ENCODE measurements at places on chromosomes 3 and 15. TPM values are rescaled to one million over a fixed set of nuclear protein-coding genes. Genes with fewer than 3 reads are reported as not detected.

DNA sequence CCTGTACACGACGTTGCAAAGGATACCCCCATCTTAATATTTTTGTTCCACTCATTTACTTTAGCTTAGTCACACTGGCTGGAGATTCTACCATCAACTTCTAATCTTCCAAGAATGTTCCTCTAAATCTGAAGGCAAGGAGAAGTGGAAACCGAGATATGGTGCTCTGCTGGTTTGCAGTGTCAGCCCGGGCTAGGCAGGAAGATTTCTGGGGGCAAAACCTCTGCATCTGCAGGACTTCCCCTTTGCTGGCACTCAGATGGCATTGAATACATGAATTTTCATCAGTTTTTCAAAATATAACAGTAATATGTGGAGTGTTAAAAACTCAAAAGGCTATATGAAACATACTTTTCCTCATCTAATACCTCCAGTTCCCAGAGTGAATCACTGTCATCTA, 240.4 kb downstream of the RPLP1 start:
- no peak for DNase-seq

- DNase-seq = no peak
Measured at GRCh38 chr15:79743032-79743431, 153.8 kb downstream of the MTHFS start.

- no peak for DNase-seq
Measured at GRCh38 chr3:107103786-107104185, 273.5 kb upstream of the CCDC54 start.

Gene CALML4
- 12.8 TPM for total RNA-seq

- no peak for DNase-seq
Measured at GRCh38 chr15:57861034-57861638, 154.6 kb downstream of the POLR2M start.

DNA sequence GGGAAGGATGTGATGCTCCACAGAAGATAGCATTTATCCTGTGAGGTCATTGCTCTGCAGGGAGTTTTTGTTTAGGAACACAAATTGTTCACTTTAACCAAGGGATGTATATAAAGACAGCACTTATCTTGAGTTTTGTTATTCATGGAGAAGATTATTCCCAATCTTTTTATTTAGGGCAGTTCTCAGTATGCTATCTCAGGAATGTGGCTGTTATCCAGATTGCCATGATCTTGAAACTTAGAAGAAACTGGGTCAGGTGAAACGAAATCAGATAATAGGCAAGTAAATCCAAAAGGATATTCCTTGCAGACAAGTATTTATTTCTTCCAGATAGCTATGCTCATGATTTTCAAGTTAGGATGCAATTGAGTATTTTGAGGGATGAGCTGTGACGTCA, 19.3 kb upstream of the TMEM42 start:
- DNase-seq = no peak

DNA sequence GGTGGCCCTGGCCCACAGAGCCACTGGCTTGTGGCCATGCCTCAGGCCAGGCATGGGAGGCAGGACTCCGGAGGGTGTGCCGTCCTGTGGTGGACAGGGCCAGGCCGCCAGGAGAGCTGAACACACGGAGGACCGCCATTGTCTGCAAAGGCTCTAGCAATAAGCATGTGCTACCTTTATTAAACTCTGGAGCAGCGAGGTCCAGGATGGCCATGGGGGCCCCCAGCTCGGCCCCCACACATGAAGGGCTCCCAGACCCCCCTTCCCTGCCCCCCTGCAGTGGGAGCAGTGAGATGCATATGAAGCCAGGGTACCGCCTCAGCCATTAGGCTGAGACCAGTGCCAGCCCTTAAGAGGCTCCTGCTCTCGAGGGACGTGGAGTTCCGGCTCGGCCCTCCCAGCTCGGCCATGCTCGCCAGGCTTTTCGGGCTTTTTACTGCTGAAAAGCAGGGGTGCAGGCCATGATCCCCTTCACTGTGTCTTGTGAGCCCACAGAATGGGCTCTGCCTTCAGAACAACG, 2.7 kb downstream of the AMIGO3 start:
- DNase-seq = peak; percentile 11

DNA sequence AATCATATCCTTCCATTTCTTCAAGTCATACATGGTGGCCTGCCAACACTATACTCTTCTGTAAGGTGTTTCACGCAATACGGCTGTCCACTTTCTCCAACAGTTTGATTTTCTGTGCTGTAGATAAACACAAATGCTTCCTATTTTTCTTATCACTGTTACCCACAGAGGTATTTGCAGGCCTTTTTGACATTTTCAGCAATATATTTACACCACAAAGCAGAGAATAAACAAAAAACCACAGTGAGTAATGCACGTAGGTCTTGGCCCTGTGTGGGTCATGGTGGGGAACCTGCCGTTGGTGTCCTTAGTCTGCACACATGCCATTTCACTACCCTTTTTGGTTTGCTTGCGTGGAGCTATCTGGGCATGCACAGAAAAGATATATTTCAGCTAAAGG, 59.5 kb downstream of the LRRC28 start:
- no peak for DNase-seq

Gene INAFM2
- total RNA-seq = 16.4 TPM

DNA sequence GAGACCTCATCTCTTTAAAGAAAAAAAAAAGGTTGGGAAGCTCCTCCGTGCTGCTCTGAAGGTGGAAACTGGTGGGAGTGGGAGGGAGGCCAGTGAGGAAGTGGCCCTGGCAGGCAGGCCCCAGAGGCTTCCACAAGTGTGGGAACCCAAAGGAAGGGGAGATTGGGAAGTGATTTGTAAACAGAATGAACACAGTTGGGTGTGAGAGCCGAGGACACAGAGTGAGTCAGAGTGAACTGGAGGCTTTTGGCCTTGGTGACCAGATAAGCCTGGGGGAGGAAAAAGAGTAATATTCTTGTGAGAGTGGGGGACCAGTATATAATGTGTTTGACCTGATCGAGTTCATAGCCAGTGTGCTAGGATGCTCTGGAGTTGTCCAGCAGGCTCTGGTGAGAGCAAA, 23.0 kb downstream of the MKRN2 start:
- DNase-seq = no peak

All from stomach (tissue), 19 donors.